IMR-90 (cell line): ENCODE measurements at places on chromosomes 2 and 18. TPM values are rescaled to one million over a fixed set of nuclear protein-coding genes. Genes with fewer than 3 reads are reported as not detected.
A peak's percentile ranks its signal among the peaks of the same experiment; 100 is the strongest.

Gene BUB1
- polyA plus RNA-seq = 17.6 and 19.6 TPM in 2 replicates

GRCh38 chr2:3986530-3987258, 283.3 kb downstream of the DCDC2C start:
- H3K4me3 ChIP-seq = no peak overlapping the region
- H3K36me3 ChIP-seq = no peaks in the 10 kb centered on the region
- no peak overlapping the region for H3K27ac ChIP-seq
- no peaks in the 10 kb centered on the region for H3K27me3 ChIP-seq

Gene RDH14
- 10.2 and 11.9 TPM in 2 replicates for polyA plus RNA-seq

GRCh38 chr2:235642446-235643098, 148.7 kb downstream of the AGAP1 start:
- H3K4me3 ChIP-seq = no peak overlapping the region
- no peaks in the 10 kb centered on the region for H3K27me3 ChIP-seq
- DNase-seq = peak; percentile 82
- no peaks in the 10 kb centered on the region for H3K36me3 ChIP-seq

DNA sequence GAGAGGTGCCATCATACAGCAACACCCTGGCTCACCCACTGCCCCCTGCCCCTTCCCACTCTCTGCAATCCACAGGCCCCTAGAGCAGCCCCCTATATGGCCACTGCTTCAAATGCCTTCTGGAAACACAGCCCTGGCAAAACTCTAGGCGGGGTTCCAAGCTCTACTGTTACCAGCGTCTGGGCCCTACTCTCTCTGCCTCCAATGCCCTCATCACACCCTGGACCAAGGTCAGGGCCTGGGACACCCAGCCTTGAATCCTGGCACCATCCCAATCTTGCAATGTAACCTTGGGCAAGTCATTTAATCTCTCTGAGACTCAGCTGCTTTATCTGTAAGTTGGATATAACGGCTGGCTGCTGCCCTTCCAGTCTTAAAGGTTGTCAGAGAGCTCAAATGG, 39.2 kb upstream of the LOXHD1 start:
- no peaks in the 10 kb centered on the region for H3K4me1 ChIP-seq
- H3K27ac ChIP-seq = no peak overlapping the region
- peaks cover 3% of the 10 kb centered on the region for H3K27me3 ChIP-seq
- no peak for DNase-seq
- no peak overlapping the region for H3K4me3 ChIP-seq

- H3K4me1 ChIP-seq = no peaks in the 10 kb centered on the region
- H3K27ac ChIP-seq = no peak overlapping the region
- DNase-seq = peak; percentile 5
- no peaks in the 10 kb centered on the region for H3K36me3 ChIP-seq
- no peak overlapping the region for H3K4me3 ChIP-seq
Measured at GRCh38 chr2:38245114-38245641, 131.9 kb downstream of the ATL2 start.

DNA sequence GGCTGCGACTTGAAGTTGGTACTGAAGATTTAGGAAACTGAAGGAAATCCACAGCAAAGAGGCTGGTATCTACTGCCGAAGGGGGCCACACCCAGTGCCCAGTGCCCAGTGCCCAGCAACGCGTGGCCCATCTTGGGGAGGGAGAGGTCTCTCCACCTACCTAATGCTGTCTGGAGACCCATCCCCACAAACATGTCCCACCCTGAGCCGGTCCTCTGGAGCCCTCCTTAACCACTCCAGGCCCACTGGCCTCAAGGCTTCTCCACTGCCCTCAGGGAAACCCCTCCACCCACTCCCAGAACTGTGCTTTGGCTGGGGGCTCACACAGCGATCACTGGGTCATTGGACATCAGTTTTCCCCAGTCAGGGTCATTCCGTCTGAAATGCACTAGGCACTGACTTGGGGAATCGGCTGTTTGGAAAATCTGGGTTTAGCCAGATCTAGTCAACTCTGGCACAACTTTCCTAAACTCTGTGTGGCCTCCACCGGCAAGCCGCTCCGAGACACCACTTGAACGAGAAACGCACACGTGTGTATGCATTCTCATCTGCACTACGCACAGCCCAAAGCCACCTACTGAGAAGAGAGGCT, 20.1 kb downstream of the GPR55 start:
- H3K4me3 ChIP-seq = no peak overlapping the region
- no peak for DNase-seq
- H3K27ac ChIP-seq = no peak overlapping the region
- no peaks in the 10 kb centered on the region for H3K36me3 ChIP-seq
- peaks cover 10% of the 10 kb centered on the region for H3K27me3 ChIP-seq

GRCh38 chr18:36476433-36476832, 178.9 kb downstream of the FHOD3 start:
- H3K27me3 ChIP-seq = no peaks in the 10 kb centered on the region
- H3K27ac ChIP-seq = no peak overlapping the region
- H3K4me3 ChIP-seq = no peak overlapping the region

DNA sequence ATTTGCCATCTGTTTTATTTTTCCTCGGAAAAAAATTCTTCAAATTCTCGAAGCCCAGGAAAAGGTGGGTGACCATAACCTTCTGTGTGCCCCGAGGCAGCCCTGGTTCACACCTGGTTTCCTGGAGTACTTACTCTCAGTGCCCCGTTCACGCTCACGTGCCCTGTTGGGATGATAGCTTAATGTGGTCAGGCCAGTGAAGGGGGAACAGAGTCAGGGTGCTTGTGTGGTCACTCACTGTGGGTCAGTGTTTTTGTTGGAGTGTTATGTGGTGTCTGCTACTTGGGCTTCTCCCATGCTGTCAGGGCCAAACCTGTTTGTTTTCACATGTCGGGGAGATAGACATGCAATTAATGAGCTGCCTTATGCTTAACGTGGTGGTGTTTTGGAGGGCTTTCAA, 78.1 kb downstream of the MAP4K4 start:
- H3K4me3 ChIP-seq = no peak overlapping the region
- H3K4me1 ChIP-seq = peaks cover 24% of the 10 kb centered on the region
- DNase-seq = no peak
- H3K27me3 ChIP-seq = no peaks in the 10 kb centered on the region
- no peaks in the 10 kb centered on the region for H3K36me3 ChIP-seq

DNA sequence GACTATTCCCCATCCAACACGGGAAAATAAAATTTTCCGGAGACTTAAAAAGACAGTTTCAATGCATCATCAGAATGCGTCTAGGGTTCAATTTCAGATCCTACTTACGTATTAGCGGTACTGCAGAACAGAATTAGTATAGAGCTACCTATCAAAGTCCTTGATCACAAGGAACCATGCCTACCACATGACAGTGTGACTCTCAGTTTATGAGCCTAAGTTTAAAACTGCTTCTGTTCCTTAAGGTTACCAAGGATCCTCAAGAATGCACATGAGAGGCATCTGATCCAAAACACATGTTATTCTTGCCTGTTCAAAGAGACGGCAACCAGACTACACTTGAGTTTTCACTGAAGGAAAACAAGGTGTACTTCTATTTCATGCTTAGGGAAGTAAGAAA, 369.7 kb downstream of the EPHA4 start:
- H3K36me3 ChIP-seq = no peaks in the 10 kb centered on the region
- no peak overlapping the region for H3K27ac ChIP-seq
- DNase-seq = no peak
- no peaks in the 10 kb centered on the region for H3K4me1 ChIP-seq
- H3K27me3 ChIP-seq = no peaks in the 10 kb centered on the region

GRCh38 chr2:113111823-113112287, 15.5 kb upstream of the IL1RN start:
- H3K36me3 ChIP-seq = no peaks in the 10 kb centered on the region
- no peaks in the 10 kb centered on the region for H3K4me1 ChIP-seq
- no peak for DNase-seq
- H3K4me3 ChIP-seq = no peak overlapping the region
- peaks cover 10% of the 10 kb centered on the region; the same call in 1 of the 2 replicates for H3K27me3 ChIP-seq

- no peak overlapping the region for H3K4me3 ChIP-seq
- H3K36me3 ChIP-seq = no peaks in the 10 kb centered on the region
- no peak overlapping the region for H3K27ac ChIP-seq
- no peak for DNase-seq
Measured at GRCh38 chr2:4678927-4679326, 975.6 kb downstream of the DCDC2C start.

DNA sequence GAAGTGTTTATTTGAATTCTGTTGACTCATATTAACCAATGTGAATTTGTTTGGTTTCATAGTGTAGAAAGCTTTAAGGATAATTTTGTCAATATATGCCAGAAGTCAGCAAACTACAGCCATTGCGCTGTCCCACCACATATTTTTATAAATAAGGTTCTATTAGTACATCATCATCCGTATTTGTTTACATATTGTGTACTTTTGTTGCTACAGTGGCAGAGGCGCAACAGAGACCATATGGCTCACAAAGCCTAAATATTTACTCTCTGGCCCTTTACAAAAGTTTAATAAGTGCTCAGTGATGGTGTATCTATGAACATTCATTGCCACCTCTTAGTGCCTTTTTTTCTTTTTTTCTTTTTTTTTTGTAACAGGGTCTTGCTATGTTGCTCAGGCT, 6.4 kb downstream of the ERLEC1 start:
- no peak overlapping the region for H3K27ac ChIP-seq
- H3K27me3 ChIP-seq = no peaks in the 10 kb centered on the region
- peaks cover 13% of the 10 kb centered on the region for H3K36me3 ChIP-seq
- peaks cover 4% of the 10 kb centered on the region for H3K4me1 ChIP-seq

DNA sequence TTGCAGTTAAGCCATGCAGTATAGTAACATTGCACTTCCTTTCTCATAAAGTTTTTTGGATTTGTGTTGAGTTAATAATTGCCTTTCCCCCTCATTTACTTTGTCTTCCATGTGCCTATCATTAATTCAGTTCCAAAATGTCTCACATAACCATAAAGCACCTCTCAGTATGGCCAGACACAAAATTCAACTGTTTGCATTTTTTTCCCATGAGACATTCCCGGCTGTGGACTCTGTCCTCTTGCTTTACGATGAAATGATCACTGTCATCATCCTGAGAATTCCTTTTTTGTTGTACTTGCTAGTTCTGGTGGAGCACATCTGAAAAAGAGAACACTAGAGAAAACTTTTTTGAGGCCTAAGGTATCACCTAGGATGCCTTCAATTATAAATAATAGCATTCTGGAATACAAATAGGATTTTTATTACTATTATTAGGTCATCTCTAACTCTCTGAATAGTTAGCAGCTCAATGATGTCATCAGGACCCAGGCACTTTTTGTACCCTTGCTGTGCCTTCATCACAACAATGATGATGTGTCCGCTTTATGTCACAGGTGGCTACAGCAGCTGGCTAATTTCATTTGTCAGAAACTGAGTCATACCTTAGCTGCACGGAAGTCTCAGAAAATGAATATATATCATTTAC, 8.5 kb upstream of the ATP8B1 start:
- no peaks in the 10 kb centered on the region for H3K27me3 ChIP-seq
- no peak overlapping the region for H3K4me3 ChIP-seq
- no peaks in the 10 kb centered on the region for H3K36me3 ChIP-seq

DNA sequence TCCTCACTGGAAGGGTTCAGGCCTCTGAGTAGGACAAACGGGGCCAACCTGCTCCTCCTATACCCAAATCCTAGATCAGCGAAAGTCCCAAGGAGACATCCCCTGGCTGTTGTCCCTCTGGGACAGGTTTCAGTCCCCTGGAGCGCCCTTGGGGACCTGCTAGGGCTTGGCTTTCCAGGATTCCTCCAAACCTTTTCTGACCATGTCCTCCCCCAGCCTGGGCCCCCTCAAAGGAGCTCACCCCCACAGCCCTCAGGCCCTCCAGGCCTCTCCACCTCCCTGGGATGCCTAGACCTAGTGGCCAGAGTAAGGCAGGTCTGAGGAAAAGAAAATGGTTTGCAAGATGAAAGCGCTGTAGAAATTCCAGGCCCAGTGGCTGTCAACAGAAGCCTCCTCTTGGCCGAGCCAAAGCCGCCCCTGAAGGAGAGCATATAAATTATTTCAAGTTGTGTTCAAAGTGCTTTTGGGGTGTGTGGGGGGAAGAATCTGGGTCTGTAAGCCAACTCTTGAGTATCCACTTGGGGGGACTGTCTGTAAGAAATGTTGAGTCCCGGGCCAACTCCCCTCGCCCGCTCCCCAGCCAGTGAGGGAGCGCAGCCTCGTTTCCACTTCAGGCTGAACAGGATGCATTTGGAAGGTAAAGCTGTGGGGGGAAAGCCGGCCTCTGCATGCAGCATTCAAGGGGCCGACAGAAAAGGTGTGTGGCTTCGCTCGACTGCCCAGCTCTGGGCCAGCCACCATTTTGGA, 158.6 kb downstream of the DYSF start:
- no peaks in the 10 kb centered on the region for H3K4me1 ChIP-seq
- no peak overlapping the region for H3K27ac ChIP-seq
- H3K27me3 ChIP-seq = peaks cover 37% of the 10 kb centered on the region

DNA sequence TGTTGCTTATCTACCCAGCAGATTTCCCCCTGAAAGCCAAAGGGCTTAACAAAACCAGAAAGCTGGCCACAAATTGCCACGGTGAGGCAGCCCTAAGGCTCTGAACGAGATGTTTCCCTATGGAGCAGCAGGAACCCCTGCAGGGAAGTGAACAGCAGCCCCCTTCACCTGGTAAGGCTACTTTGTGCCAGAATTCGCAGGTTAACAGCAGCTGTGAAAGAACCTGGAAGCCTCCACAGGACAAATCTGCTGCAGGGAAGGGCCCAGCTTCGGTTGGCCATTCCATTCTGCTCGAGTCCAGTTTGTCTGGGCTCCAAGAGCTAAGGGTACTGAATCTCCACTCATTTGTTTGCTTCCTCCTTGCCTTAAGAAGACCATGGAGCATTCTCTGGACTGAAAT, 175.3 kb downstream of the PDE11A start:
- no peaks in the 10 kb centered on the region for H3K4me1 ChIP-seq
- no peaks in the 10 kb centered on the region for H3K27me3 ChIP-seq
- no peak for DNase-seq

DNA sequence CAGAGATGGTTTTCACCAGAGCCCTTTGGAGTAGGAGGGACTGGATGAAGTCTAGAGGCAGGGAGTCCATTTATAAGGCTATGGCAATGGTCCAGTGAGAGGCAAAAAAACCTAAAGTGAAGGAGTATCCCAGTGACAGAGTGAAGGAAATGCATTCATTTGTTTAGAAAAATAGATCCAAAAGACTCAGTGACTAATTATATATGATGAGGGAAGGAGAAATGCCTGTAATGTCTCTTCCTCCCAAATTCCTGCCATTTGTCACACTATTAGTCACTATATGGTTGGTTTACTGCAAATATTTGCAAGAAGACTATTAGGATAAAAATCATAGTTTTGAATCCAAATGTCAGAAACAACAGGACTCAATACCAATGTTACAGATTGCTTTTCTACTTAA, 104.2 kb downstream of the ZNF521 start:
- DNase-seq = peak; percentile 77
- H3K27ac ChIP-seq = peak overlapping the region; percentile 56
- H3K36me3 ChIP-seq = no peaks in the 10 kb centered on the region
- peaks cover 18% of the 10 kb centered on the region for H3K4me1 ChIP-seq
- H3K4me3 ChIP-seq = no peak overlapping the region
- H3K27me3 ChIP-seq = no peaks in the 10 kb centered on the region

Gene GKN2
- polyA plus RNA-seq = not detected in 2 replicates

- H3K4me1 ChIP-seq = peaks cover 8% of the 10 kb centered on the region
- H3K27me3 ChIP-seq = peaks cover 6% of the 10 kb centered on the region
Measured at GRCh38 chr2:9008951-9009664, 5.6 kb upstream of the MBOAT2 start.

Gene CD28
- not detected in 2 replicates for polyA plus RNA-seq

Gene DCC
- polyA plus RNA-seq = 0.31 and 0.67 TPM in 2 replicates

- DNase-seq = no peak
- H3K36me3 ChIP-seq = no peaks in the 10 kb centered on the region
- H3K4me1 ChIP-seq = peaks cover 6% of the 10 kb centered on the region
- H3K27me3 ChIP-seq = no peaks in the 10 kb centered on the region
Measured at GRCh38 chr2:28349546-28350165, 43.0 kb upstream of the FOSL2 start.

Gene ICOS
- polyA plus RNA-seq = not detected in 2 replicates

Gene LINC00305
- polyA plus RNA-seq = not detected in 2 replicates
